Naive thymus-derived CD4-positive, alpha-beta T cell (primary cell): ENCODE measurements at places on chromosomes 4 and X. TPM values are rescaled to one million over a fixed set of nuclear protein-coding genes. Genes with fewer than 3 reads are reported as not detected.

PFKFB1 gene
- total RNA-seq, result 0.62 TPM

BTC gene
- not detected for total RNA-seq

TFDP3 gene
- not detected for total RNA-seq

ABLIM2 gene
- 1.9 TPM for total RNA-seq

ZBED1 gene
- 29.0 TPM for total RNA-seq

RNF128 gene
- total RNA-seq, result not detected

REPS2 gene
- total RNA-seq, result 6.2 TPM
